NCI-H1105 treated with DMSO at 0.1 percent for 48 hours (cell line): ENCODE measurements at places on chromosomes 3 and 15.

GRCh38 chr15:100889385-100890050 is 9.9 kb downstream of the ALDH1A3 start:
- no peak for DNase-seq

DNA sequence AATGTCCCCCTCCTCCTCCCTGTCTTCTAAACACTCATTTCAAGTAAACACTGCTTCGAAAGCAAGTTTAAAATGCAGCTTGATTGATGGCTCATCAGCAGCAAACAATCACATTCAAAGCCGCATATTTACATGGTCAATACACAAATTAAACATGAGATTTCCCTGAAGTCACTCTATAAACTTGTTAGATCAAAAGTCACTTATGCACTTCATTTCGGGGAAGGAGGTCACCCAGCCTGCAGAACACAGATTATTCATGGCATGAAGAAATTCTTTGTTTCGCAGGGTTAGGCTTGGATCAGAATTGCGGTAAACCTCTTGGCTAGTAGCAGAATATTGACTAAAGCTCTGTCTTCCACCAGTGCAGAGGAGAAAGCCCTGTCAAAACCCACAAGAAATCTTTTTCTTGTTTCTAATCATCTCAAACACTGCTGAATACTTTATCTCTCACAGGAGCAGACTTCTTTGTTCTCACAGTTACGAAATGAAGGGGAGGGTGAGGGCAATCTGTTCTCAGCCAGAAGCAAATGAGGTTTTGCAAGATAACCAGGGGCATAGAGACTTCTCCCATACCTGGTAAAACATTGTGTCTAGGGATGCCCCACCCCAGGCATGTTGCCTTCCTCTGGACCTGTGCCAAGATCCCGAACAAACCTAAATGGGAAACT is 133.3 kb upstream of the CHL1 start:
- DNase-seq = no peak

- no peak for DNase-seq
Observed at GRCh38 chr3:99972380-99973104, 141.8 kb downstream of the FILIP1L start.

GRCh38 chr3:4995500-4996053 is 16.3 kb downstream of the BHLHE40 start:
- DNase-seq = no peak

GRCh38 chr3:117036259-117036799 is 326.8 kb downstream of the TUSC7 start:
- no peak for DNase-seq

- DNase-seq = no peak
Observed at GRCh38 chr15:47475336-47475735, 242.0 kb upstream of the SEMA6D start.

GRCh38 chr15:77021803-77022381 is 27.0 kb downstream of the PSTPIP1 start:
- DNase-seq = no peak

DNA sequence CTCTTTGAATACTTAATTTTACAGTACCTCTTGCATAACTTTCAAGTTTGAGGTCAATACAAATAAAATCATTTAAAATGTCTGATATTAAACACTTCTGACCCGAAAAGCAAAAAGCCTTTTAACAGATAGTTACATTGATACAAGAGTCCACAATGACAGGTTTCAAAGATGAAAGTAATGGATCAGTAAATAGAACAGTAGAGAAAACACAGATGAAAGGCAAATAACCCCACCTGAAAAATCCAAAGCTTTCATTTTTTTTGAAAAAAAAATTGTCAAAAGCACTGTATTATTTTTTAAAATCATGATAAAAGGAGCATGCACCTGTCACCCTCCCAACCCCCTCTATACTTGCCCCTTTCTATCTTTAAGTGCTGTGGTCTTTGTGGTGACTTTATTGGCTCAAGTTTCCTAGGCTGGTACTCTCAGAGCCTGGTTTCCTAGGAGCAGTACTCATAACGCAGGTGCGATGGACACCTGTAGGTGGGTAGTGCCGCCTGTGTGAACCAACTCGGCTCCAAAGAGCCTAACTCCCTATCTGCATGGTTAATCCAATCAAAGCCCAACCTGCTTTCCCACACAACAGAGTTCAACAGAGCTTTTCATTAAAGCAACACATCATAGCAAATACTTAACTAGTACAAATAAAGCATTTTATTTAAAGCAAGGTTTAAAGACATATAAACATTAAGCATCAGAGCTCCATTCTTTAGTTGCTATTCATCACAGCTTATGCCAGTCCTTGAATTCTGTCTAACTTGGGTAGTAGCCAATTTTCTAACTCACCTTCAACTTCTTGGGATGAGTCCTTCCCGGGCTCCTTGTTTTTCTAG is 32.2 kb downstream of the LIPC start:
- DNase-seq = peak; percentile 88

DNA sequence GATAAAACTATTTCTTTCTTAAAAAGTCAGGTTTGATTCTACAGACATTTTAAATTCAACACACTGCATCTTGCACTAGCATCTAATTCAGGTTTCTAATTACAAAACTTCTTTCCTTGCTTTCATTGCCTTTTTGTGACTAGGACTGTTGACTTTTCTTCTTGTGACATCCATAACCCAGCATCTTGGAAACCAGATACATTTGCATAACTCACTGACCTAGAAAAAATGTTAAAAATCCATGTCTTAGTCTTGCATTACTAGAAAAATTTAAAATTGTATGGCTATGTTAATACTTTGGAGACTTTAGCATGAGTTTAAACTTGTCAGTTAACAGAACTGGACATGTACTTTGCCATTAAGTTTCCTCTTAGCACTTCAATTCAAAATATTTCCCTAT is 72.7 kb downstream of the DTWD1 start:
- DNase-seq = no peak

DNA sequence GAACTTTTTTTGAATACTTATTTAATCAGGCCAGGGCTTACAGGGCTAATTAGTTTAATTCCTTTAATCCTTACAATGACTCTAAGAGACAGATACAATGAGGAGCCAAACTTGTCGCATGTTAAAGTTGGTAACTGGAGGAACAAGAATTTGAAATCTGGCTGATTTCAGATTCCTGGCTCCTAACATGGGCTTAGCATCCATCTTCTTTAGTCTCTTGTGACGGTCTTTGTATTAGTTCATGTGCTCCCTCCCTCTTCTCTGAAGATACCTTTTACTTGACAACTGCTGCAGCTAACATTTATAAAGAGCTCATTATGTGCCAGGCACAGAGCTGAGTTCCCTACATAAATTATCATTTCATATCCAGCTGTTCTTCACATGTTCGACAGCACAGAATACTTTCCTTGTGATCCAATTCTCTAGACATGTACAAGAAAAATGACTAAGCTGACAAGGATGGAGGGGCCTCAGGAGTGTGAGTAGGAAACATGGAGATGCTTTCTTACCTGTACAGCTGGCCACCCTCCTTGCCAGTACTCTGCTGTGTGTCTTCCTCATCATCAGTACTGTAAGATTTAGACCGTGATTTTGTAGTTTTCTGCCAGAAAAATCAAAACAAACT is 206.8 kb upstream of the STRIT1 start:
- DNase-seq = no peak

- DNase-seq = no peak
Observed at GRCh38 chr3:9732740-9733115, 1.2 kb downstream of the BRPF1 start.

GRCh38 chr3:102066470-102066869 is 217.2 kb downstream of the NFKBIZ start:
- DNase-seq = no peak

DNA sequence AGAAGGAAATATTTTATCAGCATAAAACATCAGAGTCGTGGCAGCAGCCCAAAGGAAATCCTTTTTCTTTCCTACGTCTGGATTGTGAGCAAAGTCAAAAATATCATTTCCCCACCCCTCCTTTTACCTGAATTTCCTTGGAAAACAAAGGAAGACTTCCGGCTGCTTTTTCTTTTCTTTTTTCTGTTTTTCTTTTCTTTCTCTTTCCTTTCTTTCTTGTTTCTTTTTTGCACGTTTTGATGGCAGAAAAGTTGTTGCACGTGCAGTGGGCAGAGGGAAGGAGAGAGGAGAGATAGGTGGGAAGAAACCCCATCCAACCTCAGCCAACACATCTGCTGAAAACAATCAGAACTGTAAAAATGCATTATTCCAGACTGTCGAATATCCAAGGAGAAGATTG is 544 bp upstream of the MYO1E start:
- no peak for DNase-seq

DNA sequence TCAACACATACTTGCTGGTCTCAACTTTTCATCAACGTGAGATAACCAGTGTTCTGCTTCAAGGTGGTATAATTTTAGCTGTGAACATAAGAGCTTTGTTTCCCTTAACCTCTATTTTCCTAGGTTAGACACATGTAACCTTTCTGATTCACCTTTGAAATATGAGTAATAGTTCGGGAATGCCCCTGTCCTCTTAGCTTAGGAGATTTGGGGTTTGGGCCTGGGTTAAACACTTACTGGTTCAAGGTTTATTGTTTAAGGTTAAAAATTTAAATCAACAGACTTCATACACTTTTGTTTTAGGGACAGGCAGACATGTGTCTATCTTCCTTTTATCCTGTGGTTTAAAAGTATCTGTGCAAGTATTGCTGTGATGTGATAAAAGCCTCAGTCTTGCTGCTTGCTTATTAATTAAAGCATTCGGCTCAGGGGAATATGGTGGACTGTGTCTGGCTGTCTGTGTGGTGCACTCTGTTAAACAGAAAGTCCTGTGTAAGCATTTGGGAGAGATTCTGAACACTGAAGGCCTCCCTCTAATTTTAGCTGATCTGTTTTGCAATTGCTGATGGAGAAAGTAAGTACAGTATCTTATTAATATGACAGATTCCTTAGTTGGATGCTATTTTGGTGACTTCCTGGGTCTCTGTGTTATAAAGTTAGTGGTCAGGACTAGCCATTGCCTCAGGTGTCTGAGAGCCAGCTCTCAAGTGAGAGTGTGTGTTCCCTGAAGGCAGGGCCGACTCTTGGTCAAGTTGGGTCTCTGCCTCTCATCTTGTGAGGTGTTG is 81.8 kb downstream of the USP13 start:
- no peak for DNase-seq

GRCh38 chr3:143234526-143234925 is 115.0 kb downstream of the CHST2 start:
- DNase-seq = no peak

DNA sequence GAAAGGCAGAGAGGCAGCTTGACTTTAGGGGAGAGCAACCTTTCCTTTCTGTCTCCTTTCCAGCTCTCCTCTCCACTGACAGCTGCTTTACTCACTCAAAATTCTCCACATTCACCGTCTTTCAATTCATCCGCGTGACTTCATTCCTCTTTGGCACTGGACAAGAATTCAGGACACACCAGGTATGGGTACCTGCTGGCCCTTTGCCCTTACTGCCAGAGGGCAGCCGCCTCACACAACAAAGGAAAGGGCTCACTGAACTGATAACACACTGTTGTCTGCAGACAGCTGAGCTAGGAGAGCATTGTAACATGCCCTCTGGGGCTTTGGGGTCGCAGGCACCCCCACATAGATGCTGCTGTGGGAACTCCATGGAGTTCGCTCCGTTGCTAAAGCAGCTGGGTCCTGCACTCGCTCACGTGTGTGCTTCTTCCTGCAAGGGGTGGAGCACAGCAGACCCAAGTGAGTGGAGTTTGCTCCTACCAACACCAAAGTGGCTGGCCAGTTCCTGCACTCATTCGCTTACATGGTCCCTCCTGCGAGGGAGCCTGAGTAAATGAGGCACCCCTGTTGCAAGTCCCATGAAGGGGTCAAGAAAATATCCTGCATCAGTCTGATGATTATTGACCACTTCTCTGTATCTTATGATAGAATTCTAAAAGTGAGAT is 79.0 kb upstream of the SGO1 start:
- no peak for DNase-seq

DNA sequence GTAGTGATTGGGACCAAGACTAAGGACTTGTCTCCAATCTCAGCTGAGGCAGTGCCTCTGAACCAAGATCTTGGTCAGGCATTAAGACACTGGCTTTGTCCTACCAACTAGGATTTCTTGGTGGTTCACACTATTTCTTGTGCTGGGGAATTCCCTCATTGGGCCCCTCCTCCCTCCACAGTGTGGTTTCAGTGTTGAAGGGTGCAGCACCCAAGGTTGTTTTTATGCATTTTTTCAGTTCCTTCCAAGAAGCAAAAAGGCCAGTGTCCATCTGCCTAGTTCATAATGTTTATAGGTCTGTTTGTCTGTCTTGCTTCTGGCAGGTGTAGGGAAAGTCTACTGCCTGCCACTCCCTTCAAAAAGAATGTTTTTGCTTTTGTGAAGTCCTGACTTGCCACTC is 10.6 kb upstream of the ITPKA start:
- no peak for DNase-seq

DNA sequence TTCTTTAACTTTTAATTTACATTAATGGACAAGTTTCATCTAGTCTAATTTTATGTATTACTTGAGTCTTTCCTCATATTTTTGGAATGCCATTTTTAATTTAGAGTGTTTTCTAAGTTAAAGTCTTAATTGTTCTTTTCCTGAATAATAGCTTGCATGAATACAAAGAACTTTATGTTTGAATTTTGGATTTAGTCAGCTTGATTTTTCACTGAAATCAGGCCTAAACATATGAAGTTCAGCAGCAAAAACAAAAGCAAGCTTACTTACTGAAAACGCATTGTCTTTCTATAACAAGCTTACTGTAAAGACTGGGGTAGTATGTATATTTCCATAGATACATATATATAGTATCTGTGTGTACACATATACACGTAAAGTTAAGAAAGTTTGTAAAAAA is 126.0 kb downstream of the ZBTB20 start:
- DNase-seq = no peak

DNA sequence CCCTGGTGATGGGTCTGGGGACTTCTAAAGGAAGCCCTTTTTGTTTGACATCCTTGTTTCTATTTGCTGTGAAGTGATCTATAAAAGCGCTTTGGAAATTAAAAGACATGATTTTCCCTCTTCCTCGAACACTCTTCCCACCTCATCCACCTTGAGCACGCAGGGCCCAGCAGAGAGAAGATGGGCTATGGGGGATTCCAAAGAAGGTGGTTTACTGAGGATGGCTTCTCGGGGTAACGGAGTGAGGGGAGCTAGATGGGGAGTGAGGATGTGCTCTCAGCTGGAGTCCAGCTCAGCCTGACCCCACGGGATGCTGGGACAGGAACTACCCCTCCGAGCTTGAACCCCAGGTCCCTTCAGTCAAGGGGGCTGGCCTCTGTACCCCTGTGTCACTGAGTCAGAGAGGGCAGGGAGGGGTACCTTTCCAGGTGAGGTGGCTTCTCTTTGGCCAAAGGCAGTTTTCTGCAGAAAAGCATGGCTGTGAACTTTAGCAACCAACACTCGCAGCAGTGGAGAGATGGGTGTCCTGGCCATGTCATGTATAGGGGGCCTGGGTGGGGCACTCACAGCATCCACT is 180.7 kb upstream of the SMAD3 start:
- no peak for DNase-seq

GRCh38 chr3:41592753-41593510 is 369.0 kb downstream of the ULK4 start:
- DNase-seq = no peak

DNA sequence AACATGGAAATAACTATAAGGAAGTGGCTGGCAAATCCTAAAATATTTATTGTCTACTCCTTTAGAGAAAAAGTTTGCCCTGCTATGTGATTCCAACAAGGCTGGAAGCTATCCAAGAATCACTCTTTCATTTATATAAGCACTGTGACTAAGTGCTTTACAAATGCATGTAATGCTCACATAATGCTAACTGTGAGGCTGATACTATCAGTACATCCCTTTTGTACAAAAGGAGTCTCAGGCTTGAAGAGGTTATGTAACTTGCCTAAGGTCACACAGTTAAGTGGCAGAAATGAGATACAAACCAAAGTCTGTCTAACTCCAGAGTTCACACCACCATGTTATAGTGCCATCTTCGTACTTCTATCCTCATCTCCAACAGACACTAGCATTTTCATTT is 17.0 kb downstream of the TOPBP1 start:
- no peak for DNase-seq
